ENCODE measurements at places on chromosomes 5 and 9.

- DNase-seq, result no peak
Measured at GRCh38 chr5:10750909-10751308, 10.1 kb downstream of the DAP start.

DNA sequence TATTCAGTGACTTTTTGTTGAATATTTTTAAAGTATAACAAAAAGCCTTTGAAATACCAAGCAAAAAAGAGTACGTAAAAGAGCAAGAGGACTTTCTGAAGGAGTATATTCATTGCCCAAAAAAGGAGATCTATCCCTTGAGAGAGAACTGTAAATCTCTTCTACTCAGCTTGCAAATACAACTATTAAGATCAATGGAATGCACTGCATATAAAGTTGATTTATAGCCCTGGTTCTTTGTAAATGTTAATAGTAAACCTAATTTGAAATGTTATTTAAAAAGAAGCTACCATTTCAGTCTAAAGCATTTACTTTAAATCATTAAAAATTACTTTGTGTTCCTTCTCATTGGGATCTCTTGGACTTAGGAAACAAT lies 168.1 kb downstream of the PDE4D start:
- no peak for DNase-seq

DNA sequence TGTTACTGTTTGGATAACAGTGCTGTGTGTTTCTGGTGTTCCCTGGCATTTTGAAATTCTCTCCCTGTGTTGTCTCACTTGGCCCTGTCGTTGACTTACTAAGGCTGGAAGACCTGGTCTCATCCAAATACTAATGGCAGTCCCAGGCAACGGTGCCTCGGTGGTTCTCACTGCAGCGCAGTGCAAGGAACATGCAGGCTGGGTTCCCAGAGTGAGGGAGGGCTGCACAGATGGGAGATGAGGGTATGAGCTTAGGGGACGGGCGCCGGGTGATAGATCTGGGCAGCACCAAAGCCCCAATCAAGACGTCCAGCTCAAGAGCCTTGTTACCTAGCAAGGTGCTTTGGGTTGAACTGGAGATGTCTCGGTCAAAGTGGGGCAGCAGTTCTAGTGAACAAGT lies 11.0 kb downstream of the CCT5 start:
- no peak for DNase-seq

DNA sequence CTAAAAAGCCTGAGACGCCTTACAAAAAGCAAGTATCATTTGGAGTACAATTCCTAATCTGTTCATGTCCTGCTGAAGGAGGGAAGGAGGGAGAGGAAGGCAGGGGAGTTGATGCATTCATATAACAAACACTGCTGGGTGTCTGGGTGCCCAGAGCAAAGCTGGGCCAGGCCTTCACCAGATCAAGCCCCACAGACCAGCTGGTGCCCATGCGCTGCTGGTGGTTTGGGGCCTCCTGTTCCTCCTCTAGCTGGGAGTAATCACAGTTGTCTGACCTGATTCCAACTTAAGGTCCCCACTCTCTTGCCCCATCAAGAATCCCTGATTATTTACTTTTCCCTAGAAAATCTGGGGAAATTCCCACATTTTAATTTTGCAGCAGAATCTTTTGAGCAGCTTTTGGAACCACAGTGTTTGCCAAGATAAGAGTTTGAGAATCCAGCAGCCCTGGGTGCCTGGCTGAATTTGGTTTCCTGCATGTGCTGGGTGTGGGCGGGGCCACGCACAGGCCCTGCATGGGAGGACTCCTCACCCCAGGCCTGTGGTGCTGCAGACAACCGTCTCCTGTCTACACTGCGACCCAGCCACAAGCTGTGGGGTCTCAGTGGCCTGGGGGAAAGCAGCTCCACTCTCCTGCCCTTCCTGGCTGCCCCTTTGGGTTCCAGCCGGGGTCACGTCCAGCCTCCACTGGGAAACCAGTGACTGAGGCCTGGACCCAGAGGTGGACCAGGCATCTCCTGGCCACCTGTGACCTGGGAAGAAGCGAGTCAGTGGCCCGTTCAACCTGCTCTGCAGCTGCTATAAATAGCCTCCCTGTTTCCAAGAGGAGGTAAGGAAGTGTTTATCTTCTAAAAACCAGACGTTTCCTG lies 47.5 kb downstream of the NEURL1B start:
- DNase-seq, result peak; percentile 31

DNA sequence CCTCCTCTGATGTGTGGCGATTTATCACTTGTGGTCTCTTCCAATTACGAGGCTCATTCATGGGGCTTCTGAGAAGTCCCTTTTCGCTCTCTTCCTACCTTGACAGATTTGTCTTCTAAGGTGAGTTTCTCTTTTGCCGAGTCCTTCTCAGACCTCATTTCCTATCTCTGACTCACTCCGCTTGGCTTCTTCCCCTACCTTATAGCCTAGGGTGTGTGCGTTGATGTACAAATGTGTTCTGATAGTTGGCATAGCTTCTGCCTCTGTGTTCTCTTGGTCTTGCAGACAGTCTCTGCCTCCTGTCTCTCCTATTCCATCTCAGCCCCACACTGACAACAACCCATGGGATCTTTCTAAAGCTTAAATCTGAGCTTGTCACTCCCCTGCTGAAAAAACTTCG lies 56.9 kb upstream of the SHB start:
- no peak for DNase-seq

DNA sequence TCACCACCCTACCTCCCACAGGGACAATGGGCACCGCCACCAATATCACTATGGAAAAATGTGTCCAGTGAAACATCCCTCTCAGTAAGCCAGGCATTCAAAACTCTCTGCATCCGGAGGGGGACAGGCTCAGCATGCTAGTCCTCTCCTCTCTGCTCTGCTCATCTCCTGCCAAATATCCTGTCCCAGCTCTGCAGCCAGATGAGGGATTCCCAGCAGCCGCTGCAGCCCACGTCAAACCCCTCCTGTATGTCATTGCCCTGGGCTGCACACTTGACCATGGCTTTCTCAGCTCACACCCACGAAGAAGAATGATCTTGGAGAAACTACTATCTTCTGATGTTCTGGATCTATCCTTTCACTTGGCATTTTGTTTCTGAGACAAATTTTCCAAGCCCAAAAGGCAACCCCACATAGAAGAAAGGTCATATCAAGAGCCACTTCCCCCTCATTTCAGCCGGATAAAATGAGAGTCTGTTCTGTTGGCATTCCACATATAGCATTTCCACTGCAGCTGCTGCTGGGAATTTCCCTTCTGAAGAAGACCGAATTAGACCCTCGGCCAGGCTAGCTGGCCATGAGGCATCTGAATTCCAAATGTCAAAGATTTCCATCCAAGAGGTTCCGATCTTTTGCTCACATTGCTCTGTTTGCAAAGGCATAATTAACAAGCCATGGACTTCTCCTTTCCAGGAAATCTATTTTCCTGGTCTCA lies 338.0 kb downstream of the ACTL7B start:
- DNase-seq, result no peak

GRCh38 chr9:123957731-123958130 lies 27.8 kb upstream of the DENND1A start:
- DNase-seq, result no peak

DNA sequence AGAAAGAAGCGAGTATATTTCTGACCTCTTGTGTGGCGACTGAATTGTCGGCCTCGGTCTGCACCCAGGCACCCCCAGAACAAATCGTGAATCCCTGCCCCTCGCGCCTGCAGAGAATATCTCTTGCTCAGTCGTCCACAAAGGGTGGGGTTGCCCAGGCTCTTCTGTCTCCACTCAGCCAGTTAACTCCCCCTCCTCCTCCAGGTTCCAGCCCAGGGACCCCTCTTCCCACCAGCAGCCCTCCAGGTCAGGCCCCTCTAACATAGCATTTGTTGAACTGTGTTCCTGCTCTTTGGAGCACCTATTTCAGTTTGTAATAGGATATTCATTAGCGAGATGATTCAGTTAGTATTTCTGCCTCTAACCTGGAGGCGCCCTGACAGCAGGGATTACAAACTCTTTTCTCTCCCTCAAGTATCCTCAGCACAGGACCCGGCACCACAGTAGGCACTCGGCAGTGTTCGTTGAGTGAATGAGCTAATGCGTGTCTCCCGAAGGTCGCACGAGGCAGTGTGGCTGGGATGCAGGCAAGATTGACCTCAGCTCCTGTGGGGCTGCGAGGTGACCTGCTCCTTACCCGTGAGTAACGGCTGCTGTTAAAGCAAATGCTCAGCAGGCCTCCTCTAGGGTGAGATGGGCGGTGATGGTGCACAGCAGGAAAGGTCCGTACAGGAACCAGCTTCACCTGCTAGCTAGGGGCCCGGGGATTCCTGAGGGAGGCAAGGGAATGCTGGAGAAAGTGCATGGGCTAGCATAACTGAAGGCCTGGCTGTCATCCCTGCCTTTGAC lies 25.8 kb downstream of the ZBTB34 start:
- DNase-seq, result no peak

DNA sequence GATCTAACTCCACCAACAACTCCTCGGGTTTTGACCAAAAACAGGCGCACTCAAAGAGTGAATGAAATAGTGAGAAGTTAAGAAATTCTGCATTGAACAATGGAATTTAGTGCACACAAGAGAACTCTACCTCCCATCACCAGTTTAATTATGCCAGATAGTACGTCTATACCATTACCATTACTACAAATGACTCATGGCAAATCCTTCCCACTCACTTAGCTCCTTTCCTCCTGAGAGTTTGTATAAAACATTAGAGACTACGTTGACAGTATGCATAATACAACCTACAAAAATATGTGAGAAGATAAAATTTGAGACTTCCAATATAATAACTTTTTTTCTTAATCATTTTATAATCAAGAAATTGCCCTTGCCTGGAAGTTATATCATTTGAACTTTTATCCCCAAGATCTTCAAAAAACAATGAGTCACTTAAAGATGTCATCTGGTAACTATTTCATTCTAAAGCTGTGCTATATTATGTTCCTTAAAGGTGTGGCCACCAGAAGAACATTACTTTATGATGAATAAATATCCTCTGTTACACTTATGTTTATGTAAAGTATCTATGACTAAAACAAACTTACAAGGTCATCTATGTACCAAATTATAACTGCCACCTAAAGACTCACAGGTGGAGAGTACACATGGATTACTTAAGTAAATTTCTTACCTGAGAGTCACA lies 297.9 kb upstream of the PTGER4 start:
- DNase-seq, result no peak

- no peak for DNase-seq
Measured at GRCh38 chr9:4327504-4328191, 27.8 kb upstream of the GLIS3 start.

DNA sequence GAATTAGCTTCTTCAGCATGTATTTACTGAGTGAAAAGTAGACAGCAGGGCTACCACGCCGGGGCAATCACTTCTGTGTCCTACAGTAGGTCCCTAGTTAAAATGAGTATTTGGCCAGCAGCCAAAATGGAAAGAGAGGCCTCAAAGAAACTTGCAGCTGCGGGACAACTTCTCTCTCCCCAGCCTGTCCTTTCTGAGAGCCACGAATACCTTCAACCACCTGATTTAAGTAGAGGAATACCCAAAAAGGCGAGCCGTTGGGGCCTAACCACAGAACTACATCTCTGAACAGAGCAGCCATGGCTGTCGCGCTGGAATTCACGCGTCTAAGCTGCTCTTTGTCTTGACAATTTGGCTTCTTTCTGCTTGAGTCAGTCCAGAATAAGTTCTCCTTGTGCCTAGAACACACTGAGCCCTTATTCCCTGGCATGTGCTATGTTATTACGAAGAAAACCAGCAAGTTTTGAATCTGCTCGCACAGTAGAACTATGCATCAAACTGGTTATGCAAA lies 43.8 kb upstream of the GOLPH3 start:
- DNase-seq, result no peak
